ENCODE measurements at places on chromosomes 4 and X.

GRCh38 chrX:154426916-154427770 lies 1.3 kb upstream of the ATP6AP1 start:
- DNase-seq = no peak

DNA sequence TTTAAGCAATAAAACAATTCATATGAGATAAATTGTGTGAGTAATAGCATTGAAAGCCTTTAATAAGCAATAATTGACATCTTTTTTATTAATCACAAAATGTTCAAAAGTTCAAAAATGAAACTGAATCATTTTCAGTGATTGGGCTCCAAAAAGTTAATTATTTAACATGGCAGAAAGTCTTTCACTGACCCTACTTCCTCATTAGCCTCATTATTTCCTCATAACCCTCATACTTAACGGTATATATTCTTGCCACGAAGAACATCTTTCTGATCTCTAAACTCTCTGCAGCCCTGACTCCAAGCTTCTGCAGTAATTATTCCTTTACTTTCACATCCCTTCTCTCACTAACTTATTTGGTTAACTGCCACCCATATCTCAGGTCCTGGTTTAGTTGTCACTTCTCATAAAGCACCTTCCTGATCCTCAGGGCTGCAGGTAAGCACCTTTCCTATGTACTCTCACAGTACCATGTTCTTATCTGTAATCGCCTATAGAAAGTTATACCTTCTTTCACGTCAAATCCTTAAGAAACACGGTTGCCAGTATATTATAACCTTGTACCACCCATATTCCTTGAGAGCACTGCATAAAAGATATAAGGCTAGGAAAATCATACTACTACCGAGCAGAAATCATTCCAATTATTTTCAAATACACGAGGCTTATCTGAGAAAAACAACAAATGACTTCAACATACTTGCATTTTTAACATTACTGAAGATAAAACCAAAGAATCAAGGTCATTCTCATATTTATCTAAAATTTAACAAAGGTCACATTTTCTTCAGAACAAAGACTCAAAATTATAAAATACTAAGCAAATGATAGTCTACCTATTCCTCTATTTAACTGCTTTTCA lies 72.2 kb downstream of the PPP3CA start:
- DNase-seq = no peak

- DNase-seq = no peak
Observed at GRCh38 chrX:77749695-77750094, 36.3 kb downstream of the ATRX start.

GRCh38 chr4:145041378-145041777 lies 56.6 kb downstream of the ANAPC10 start:
- DNase-seq = no peak

- DNase-seq = no peak
Observed at GRCh38 chr4:100414016-100414790, 103.6 kb downstream of the EMCN start.

DNA sequence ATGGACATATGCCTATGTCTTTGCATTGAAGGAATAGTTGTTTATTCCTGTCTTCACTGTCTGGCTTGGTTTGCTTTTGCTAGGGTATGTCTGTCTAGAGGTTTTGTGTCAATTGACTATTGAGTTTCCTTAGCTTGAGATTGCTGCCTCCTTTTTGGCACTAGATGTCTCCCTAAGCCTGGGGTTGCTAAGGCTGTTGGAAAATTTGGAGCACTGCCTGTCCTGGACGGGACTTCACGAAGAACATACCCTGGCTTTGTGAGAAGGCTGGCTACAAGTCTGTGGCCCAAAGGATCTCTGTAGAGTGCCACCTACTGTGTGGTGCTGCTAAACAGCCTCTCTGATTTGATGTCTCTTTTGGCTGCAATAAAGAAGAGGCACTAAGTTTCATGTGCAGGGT lies 183.8 kb upstream of the NUDT10 start:
- DNase-seq = no peak

- DNase-seq = no peak
Observed at GRCh38 chr4:15428611-15429010, 778 bp downstream of the C1QTNF7 start.

GRCh38 chr4:184126800-184127199 lies 90.9 kb downstream of the ENPP6 start:
- no peak for DNase-seq
